Naive B cell (primary cell): ENCODE measurements at places on chromosomes 11 and 22.

DNA sequence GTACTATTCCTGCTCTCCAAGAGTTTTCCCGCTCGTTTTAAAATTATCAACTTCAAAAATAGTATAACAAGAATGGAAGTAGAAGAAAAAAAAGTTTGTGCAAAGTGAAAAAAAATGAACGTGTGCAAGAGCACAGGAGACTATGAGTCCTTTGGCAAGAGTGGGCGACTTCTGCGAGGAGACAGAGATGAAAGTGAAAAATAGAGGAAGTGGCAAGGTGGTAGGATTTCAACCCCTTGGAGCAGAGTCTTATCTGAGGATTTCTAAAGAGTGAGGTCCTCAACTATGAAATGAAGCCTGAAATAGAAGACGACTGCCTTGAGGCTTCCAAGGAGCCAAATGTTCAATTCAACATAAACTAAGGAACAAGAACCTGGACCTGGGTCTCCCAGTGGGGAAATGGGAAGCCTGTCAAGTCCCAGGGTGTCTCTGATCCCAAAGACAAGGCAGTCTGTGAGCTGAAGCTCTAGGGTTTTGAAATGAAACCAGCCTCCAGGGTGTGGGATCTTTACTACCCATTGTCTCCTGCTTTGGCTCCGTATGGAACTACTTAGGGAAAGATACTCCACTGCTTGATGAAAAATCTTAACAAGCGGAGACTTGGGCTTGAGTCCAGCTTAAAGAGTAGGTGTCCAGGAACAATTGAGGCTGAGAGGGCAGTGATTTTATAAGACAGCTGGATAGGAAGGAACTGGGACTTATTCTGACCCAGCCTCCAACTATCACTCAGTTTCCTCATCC, 4.8 kb downstream of the P4HA3 start:
- DNase-seq, result no peak

- no peak for DNase-seq
These were observed 26.6 kb downstream of the DKK3 start for GRCh38 chr11:11981840-11982239.

- DNase-seq, result no peak
These were observed 9.8 kb upstream of the MPPED2 start for GRCh38 chr11:30595934-30596333.

DNA sequence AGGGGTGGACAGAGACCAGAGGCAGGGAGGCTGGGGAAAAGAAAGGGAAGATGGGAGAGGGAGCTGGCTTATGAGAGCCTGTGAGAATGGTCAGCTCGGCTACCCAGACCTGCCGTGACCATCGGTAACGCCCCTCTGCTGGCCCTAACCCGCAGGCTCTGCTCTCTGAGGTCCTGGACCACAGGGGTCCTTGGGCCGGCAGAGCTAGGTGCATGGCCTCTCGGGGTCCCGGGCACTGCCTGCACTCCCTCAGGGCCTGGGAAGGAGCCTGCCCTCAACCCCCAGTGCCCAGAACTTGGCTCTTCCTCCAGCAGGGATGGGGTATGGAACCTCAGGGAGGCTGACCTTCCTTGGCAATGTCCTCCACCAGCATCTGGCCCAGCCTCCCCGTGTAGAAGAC, 13.2 kb downstream of the GGT5 start:
- no peak for DNase-seq
